Amygdala (tissue), 56 donors: ENCODE measurements at places on chromosomes 4 and X.

- DNase-seq: no peak
Measured at GRCh38 chr4:127997534-127998388, 32.6 kb downstream of the ABHD18 start.

- DNase-seq: no peak
Measured at GRCh38 chr4:5746829-5747737, 36.1 kb downstream of the EVC start.

DNA sequence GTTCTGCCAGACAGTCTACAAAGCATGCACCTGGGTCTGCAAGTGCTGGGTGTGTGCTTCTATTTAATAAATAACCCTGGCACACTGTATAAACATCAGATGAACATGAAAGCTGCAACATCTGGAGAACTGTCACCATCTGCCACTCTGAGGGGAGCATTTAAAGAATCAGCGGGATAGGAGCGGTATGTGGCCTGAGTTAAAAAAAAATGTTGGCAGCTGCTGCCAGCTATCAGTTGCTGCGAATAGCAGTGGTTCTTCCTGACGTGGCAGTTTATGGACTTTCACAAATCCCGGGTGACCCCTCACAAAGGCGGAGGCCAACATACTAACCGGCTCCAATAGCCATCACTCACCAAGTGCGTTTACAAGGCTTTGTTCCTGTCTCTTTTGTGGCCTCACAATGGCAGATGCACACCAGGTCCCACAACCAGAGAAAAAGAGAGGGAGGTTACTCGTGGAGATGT is 95.1 kb downstream of the RASL11B start:
- DNase-seq: no peak

DNA sequence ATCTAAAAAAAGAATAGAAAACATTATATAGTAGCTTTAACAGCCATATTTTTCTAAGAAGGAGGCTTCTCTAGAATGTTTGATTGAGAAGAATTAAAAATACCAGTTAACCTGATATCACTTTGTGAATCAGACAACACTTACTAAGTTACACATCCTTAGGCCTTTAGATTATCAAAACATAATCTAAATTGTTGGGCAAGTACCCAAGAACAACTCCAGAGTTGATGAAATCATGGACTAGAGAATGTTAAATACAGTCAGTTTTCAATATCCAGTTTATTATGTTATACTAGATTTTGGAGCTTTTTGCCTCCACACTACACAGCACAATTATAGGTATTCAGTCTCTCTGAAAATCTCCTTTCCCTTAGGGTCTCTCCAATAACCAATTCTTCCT is 39.6 kb downstream of the ARL13A start:
- DNase-seq: no peak

- no peak for DNase-seq
Measured at GRCh38 chr4:34183926-34184325, 2060.4 kb downstream of the ARAP2 start.

- no peak for DNase-seq
Measured at GRCh38 chr4:173747537-173748257, 217.7 kb upstream of the HAND2 start.

DNA sequence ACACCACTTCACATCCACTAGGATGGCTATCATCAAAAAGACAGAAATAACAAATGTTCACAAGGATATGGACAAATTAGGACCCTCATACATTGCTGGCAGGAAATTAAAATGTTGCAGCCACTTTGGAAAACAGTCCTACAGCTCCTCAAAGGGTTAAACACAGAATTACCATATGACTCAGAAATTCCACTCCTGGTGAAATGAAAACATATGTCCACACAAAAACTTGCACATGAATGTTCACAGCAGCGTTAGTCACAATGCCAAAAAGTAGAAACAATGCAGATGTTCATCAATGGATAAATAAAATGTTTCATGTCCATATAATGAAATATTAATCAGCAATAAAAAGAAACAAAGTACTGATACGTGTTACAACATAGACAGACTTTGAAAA is 15.1 kb downstream of the S100G start:
- DNase-seq: no peak

DNA sequence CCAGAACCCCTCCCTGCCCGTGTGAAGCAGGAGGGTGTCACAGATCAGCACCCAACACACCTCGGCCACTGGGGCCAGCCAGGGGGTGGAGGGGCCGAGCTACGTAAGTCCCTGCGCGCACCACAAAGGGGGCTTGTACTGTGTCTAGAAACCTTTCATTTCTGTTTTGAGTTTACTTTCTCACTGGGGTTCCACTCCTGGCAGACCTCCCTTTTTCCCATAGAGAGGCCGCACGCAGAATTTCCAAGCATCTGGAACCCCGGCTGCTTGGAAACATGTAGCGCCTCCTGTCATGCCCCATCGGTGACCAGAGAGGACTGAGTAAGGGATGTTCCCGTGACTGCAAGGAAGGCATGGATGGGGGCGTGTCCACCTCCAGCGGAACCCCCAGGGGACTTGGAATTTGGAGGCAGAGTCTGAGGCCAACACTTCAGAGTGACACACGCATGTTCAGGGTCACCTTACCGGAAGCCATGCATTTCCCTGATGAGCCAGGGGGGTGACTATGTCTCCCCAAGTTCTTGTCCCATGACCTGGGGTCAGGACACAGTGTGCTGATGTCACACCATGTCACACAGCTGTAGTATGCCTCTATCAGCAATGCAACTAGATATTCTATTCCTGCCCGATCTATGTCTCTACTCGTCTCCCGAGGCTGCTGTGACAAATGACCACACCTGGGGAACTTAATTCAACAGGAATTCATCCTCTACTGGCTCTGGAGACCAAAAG is 105.3 kb downstream of the DHRSX start:
- DNase-seq: no peak

DNA sequence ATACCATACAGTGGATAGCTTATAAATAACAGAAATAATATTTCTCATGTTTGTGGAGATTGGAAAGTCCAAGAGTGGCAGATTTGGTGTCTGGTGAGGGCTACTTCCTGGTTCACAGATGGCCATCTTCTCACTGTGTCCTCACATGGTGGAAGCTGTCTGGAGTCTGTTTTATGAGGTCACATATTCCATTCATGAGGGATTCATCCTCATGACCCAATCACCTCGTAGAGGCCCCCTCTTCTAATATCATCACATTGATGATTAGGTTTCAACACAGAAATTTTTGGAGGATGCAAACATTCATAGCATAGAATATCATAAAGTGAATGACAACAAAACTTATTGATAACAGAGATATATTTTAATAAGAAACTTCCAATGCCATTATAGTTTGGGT is 568.0 kb downstream of the STIM2 start:
- DNase-seq: no peak

GRCh38 chr4:83232082-83232481 is 52.5 kb downstream of the COQ2 start:
- no peak for DNase-seq

DNA sequence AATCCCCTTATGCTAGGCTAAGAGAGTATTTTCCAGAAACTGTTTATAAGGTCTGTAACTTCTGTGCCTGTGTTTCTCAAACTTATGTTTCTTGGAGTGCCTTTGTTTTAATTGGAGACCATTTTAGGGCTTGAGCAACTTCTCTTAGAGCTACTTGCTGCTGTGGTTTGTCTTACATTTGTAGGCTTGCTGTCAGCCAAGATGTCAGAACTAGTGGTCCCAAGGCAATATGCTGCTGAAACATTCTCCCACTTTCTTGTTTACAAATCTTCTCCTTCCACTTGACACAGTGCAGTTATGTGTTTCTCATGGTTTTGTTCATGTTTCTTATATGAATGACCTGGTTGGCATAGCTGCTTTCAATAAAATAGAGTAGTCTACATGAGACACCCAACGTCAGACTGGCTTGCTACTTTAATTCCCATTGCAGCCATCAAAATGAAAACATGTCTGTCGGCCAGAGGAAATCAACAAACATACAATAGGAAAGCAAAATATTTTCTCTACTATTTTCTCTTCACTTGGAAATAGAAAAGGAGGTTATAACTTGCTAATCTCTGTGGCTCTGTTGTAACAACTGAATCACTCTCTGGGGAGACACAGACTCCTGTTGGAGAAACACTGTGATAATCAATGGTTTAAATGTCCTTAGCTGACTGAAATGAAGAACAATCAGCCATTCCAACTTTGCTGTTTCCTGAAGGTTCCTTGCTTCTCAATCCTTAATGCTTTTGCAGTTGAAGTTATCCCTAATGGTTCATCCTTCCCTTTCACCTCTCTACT is 426.4 kb downstream of the PDGFC start:
- DNase-seq: no peak

DNA sequence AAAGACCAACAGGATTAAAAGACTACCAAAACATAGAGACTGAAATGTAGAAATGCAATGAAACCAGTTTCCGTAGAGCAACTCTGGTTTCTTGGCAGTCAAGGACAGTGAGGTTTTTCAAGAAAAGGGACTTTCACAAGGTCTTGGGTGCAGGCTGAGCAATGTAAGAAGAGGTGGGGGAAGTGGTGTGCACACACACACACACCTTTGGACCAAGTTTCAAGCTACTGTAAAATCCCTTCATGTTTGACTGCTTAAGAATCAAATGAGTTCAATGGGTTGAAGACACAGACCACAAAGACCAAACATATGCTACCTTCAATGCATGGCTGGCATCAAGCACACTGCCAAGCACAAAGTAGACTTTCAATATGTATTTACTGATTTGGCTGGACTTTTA is 17.8 kb upstream of the MCF2 start:
- no peak for DNase-seq

DNA sequence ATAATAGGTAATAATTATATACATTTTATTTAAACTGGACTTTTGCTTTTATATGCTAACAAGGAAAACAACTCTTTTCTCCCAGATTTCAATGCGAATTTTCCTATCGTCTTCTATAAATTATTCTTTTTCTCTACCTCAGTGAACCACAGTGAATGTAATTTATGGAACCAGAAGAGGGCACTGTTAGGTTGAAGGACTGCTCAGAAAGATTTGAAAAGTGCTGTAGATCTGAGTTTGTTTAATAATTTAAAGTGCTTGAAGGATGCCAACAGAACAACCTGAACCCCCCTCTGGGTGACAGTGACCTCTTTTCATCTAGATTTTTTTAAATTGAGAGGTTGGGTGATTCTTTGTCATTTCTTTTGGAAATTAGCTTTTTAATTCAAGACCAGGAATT is 54.9 kb downstream of the PHOX2B start:
- DNase-seq: no peak

GRCh38 chrX:28120072-28120471 is 138.8 kb upstream of the DCAF8L1 start:
- DNase-seq: no peak

DNA sequence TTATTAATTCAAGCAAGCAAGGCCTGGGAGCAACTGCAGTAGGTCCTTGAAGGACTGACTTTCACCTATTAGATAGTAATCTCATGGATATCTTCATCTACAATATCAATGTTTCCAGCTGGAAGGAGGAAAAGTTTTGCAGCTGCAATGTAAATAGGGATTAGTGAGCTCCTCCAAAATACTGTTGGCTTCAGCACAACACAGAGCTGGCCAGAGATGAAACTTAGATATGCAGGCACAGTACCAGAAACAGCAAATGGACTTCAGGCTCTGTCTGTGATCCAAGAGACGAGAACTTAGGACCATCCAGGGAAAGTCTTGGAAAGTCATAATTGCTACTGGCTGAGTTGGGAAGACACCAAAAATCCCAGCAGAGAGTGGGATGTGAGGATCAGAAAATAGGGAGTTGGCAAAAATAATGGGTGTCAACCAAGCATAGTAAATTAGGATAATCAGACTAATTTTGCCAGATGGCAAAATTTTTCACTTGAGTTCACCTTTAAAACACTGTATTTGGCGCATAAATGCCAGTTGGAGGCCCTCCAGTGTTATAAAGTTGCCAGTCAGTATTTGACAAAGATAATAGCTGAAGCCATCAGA is 57.5 kb downstream of the PARM1 start:
- DNase-seq: no peak

GRCh38 chr4:81469781-81470455 is 1.8 kb downstream of the RASGEF1B start:
- DNase-seq: no peak

DNA sequence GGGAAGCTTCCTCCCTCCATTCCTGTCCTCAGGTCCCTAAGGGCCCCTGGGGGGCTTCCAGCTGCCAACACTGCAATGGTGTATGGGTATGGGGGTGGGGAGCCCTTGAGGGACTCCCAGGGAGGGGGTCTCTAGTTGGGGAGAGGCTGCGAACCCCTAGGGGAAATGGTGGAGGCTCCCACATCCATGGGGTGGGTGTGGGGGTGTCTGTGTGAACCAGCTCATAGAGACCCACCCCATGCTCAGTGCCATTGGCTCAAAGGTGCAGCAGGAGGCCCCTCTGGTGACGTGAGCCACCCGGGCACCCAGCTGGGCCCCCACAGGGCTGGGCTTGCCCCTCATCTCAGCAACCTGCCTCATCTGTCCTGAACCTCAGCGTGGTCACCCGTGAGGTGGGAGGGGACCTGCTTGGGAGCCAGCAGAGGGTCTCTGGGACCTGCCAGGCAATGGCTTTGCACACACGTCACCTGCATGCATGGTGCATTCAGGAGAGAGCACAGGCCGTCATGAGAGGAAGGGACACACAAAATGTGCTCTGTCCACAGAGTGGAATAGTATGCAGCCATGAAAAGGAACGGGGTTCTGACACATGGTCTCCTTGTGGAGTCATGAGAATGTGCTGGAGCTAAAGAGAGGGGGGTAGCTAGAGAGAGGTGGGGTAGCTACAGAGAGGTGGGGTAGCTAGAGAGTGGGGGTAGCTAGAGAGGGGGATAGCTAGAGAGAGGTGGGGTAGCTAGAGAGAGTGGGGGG is 22.7 kb upstream of the PLCXD1 start:
- DNase-seq: no peak

GRCh38 chr4:168019921-168020320 is 72.4 kb upstream of the ANXA10 start:
- DNase-seq: no peak

DNA sequence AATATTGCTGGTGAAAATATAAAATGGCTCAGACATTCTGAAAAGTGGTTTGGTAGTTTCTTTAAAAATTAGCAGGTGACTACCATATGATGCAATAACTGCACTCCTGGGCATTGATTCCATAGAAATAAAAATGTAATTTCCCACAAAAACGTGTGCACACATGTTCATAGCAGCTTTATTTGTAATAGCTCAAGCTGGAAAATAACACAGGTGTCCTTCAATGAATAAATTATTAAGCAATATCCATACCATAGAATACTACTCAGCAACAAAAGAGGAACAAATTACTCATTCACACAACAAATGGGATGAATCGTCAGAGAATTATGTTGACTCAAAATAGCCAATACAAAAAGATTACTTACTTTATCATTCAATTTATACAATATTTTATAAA is 893.7 kb upstream of the SLIT2 start:
- no peak for DNase-seq

DNA sequence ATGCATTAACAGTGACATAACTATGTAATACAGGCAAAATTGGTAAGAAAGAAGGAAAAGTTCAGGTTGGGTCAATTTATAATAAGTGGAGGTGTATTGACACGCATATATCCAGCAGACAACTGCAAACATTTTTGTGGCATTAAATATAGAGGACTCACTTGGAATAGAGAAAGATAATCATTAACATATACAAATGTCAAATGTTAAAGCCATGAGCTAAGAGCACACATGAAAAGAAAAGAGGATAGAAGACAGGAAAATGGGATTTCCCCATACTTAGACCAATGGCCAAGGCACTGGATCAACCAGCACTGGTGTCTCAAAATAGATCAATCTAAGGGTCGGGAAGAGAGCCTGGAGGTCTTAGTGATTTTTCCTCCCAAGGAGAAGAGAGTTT is 187.6 kb downstream of the PDGFC start:
- no peak for DNase-seq
